Hematopoietic multipotent progenitor cell treated with erythropoietin and hydrocortisone succinate and interleukin-3 and kit ligand, for 15 days (in vitro differentiated cells): ENCODE measurements at places on chromosomes 4 and X.

DNA sequence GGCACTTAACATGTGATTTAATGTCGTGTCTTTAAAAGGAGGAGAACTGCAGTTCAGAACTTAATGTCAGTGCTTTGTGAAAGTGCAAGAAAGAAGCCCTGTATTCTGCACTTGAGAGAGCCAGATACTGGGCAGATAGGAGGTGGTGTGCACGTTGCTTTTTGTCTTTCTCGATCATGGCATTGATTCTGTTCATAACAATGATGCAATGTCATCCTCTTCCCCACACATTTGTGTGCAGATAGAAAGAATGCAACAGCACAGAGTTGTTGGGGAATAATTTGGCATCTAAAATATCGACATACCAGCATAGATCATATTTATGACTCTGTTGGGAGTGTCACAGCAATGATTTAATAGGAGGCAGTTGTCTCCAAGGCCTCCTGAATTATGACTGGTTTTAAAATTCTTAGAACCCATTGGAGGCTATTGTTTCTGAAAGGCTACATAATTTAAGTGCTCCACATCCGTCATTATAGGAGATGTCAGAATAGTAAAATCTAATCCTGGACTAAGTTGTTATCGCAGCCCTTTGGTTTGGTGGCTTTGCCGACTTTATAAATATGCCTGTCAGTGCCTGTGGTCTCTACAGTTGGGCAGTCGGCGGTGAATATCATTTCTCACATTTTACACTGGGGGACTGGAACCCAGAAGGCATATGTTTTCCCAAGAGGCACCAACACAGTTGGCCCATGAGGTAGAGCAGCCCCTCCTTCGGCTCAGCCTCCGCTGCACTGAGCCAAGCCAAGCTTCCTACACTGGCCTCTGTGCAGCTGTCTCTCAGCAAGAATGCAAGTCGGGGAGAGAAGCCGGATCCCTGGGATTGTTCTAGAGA, 124.9 kb downstream of the PTTG2 start:
- DNase-seq = no peak

GRCh38 chrX:154372612-154373022, 1.8 kb downstream of the FLNA start:
- DNase-seq = peak; percentile 28

DNA sequence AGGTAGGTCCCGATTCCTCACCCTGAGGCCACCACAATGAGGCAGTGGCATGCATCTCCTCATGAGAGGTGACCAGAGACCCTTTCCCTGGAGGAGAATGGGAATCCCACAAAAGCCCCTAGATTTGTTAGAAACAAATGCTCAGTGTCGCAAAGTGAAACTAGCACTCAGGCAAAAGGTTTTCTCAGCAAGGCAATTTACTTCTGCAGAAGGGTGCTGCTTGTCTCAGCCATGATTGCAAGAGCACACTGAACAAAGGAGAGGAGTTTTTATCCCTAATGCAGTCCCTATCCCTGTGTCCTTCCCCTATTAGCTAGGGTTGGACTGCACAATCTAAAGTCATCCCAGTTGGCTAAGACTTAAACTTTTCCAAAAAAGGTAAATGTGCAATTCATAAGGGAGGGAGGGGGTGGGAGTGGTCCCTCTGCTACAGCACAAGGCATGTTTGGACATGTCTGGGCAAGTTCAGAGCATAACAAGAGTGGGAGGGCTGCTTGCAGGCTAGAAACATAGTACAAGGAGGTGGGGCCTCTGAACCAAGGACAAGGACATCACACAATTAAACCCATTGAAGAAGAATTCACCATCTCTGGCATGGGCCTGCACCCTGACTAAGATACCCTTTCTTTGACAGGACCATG, 185.3 kb downstream of the CCNG2 start:
- no peak for DNase-seq

- DNase-seq = no peak
Observed at GRCh38 chr4:155207534-155208257, 740 bp upstream of the NPY2R start.

GRCh38 chr4:22090661-22091351, 142.2 kb upstream of the KCNIP4 start:
- DNase-seq = no peak

DNA sequence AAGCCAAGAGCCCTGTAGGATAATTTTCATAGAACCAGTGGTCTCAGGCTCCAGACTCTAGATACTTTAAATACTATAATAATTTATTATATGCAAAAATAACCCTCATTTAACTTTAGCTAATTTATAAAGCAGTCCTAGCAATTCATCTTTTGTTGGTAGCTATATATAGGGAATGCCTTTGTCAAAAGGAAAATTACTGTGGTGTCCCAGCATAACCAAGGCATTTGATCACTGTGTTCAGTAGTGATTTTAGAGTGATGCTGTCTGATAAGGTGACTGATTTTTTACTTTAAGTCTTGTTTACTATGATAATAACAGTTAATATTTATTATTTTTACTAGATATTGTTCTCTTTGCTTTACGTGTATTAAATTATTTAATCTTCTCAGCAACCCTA, 61.2 kb downstream of the PAQR3 start:
- DNase-seq = no peak

DNA sequence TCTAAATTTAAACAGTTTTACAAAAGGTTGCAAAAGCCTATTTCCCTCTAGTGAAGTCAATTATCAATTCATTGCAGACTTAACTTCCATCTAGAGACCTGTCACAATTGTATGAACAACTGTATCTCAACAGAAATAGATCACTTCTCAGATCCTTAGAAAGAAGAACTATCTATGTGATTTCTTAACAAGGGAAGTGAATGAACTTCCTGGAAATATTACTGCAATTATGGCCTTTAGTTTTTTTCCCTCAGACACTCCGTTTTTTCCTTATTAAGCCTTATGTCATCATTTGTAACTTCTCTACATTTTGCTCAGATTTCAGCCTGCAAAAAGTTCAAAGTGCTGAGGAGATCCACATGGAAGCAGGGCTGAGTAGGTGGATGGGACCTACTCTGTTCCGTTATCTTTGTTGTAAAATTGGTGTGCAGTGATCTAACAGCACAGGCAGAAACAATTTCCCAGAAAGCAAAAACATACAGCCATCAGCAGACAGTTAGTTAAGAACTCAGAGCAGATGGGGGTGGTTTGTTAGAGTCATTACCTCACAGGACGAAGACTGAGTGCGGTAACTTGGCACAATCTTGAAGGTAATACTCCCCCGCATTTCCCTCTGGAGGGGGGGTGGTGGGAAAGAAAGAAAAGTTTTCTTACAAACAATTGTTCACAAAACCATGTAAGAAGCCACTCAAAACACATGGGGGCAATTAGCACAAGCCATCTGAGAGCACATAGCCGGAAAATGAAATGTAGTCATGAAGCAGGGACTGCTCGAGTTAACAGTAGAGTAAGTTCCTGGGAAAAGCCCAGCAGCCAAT, 112.3 kb downstream of the NYX start:
- DNase-seq = no peak

- no peak for DNase-seq
Observed at GRCh38 chr4:137124278-137124932, 407.9 kb downstream of the PCDH18 start.

GRCh38 chr4:88820698-88821415, 123.2 kb upstream of the NAP1L5 start:
- DNase-seq = no peak

DNA sequence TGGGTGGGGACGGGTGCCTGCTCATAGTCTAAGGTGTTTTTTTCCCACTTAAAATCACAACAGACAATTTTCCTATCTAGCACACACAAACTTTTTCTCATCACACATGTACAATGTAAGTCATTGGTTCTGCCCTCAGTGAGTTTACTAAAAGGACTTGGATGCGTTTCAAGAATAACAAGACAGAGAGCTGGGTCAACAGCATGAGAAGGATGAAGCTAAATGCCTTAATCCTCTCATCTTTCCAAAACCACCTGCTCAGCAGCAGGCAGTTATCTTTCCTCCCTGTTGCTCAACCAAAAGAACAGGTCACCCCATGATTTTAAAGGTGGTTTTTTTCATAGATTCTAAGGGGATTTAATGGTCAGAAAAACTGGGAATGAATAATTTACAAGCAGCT, 40.1 kb downstream of the OFD1 start:
- no peak for DNase-seq

DNA sequence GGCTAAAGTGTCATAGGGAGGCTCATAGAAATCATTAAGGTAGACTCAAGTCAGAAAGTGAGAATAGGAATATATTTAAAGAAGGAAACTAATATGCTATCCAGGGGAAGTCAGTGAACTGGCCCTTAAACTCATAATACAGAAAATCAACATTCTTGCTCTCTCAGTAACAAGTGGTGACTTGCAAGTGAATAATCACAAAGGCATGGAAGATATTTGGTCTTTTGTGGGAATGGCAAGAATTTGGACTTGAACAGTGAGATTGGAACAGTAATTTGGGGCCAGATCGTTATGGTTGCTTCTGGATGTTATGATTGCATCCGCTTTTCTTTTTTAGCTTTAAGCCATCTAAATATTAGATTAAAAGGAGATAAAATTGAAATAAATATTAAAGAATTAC, 103.8 kb downstream of the TBC1D19 start:
- DNase-seq = no peak

DNA sequence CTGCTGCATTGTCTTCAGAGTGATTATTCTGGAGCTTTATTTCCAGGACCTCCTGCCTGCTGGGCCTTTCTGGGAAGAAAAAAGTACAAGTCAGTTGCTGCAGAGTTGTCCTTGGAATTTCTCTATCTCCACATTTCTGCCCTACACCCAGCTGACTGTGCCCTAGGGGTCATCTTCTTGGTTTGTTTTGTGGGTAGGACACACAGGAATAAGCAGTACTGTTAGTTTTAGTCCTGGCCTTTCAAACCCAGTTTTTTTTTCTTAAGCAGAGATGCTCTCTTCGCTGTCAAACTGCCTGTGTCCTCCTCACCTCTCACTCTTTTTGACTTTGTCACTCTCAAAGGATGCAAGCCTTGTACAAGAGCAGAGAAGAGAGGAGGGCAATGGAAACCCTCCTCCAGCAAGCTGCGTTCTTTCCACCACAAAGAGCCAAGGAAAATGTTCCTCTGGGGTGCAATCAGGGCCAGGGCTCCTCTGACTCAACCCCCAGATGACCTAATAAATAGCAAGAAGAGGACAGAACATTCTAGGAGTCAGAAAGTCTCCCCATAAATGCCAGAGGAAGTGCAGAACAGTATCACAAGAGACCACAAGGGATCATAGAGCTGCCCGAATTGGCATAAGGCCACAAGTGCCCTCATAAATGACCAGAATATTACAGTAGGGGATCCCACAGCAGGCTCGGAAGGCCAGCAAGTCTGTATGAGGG, 186.2 kb downstream of the RCHY1 start:
- DNase-seq = no peak

DNA sequence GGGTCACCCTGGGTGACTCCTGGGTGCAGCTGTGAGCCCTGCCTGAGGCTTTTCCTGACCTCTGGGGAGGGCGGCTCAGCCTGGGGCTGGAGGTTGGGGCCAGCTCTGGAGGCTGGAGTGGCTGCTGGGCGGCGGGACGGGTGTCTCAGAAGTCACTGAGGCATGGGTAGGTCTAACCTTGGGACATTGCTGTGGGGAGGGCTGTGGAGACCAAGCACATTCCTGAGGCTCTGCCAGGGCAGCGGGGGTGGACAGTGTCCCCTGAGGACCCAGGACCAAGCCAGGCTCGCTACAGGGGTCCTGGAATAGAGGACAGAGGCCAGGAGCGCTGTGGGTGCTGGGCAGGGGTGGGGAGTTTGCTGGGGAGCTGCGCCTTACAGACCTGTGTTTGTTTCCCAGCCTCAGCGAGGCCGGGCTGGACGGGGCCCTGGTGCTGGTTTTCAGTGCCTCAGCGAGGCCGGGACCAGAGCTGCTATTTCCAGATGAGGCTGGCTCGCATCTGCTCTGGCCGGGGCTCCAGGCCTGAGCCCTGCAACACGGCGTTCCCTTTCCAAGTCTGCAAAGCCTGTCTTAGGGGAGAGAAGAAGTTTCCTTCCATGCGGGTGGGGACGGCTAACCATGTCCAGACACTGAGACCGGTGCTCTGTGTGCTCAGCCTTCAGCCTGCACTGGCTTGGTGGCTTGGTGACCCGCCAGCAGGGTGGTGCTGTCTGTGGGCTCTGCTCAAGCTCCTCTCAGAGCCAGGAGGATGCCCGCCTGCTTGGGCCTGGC, 3.0 kb upstream of the SLC25A6 start:
- DNase-seq = no peak

DNA sequence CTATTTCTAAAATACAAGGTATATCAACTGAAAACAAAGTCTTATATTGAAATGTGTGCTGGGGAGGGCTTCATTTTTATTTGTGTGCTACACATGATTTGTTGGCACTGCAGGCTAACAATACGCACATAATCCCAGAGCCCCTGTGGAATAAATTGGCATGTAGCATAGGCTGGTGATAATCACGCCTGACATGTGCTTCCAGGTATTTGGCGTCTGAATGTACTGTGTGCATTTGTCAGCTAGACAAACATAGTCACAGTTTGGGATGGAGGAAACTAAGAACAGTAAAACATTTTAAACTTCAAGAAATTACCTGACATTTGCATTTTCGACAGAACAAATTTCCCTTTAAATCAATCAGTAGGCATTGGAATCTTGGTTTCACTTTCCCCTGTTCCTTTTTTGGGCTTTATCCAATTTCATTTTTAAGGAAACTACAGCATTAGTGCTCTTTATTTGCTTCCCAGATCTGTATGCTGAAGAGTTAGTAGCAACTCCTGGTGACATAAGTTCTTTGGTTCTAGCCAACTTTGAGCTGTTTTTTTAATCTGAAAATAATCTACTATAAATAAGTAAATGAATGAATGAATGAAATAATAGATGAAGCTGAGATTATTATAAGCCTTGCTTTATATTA, 472.3 kb downstream of the PDHA2 start:
- DNase-seq = no peak

GRCh38 chrX:64229154-64229553, 1.3 kb downstream of the ASB12 start:
- DNase-seq = no peak

- no peak for DNase-seq
Observed at GRCh38 chrX:7828594-7828993, 14.4 kb upstream of the VCX start.

DNA sequence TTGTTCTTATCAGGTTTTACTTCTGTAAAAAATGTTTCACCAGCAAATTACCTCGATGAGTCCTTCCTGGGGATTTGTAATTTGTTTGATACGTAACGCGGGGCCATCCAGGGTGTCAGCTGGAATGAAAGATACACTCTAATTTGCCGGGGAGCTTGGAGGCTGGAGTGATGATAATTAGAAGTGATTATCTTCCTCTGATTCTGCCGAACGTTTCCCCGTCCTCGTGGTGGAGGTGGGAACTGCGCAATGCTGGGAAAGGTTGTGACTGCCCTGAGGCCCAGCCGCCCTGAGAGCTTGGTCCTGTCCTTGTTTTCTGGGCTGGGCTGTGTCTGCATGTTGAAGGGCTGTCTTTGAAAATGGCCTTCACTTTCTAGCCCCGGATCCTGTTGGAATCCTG, 48.0 kb downstream of the SORCS2 start:
- no peak for DNase-seq

- peak; percentile 50 for DNase-seq
Observed at GRCh38 chr4:6681191-6681590, 12.5 kb upstream of the S100P start.

- no peak for DNase-seq
Observed at GRCh38 chrX:31497086-31497485, 425.2 kb upstream of the FTHL17 start.

GRCh38 chr4:27407616-27408015, 547.0 kb downstream of the STIM2 start:
- DNase-seq = no peak

- no peak for DNase-seq
Observed at GRCh38 chr4:175542786-175543185, 269.3 kb downstream of the GPM6A start.

- no peak for DNase-seq
Observed at GRCh38 chrX:38929966-38930421, 128.7 kb downstream of the MID1IP1 start.
